ENCODE measurements at places on chromosomes 12 and 14.

- no peak for DNase-seq
Measured at GRCh38 chr14:105864651-105865265, 338.4 kb downstream of the TMEM121 start.

- no peak for DNase-seq
Measured at GRCh38 chr14:64706119-64706592, 1.9 kb downstream of the PLEKHG3 start.

DNA sequence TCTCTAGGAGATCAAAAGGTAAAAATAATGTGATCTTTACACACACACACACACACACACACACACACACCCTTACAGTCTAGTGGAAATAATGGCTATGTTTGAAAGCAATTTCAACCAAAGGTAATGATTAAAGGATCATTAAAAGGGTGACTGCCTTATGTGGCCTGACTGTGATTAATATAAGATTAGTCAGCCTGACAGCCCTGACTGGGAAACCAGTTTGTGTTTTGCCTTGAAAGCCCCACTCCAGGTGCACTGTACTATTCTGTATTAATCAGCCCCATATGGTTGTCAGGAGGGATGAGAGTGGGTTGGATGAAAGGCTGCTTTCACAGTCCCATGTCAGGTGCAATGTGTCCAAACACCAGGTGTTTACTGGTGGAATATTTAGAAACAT lies 10.5 kb downstream of the RASSF9 start:
- DNase-seq = no peak

GRCh38 chr14:32201816-32202490 lies at the start of gene RNU6-7:
RNU6-7 (plus strand) TSS chr14:32202045.
- no peak for DNase-seq

DNA sequence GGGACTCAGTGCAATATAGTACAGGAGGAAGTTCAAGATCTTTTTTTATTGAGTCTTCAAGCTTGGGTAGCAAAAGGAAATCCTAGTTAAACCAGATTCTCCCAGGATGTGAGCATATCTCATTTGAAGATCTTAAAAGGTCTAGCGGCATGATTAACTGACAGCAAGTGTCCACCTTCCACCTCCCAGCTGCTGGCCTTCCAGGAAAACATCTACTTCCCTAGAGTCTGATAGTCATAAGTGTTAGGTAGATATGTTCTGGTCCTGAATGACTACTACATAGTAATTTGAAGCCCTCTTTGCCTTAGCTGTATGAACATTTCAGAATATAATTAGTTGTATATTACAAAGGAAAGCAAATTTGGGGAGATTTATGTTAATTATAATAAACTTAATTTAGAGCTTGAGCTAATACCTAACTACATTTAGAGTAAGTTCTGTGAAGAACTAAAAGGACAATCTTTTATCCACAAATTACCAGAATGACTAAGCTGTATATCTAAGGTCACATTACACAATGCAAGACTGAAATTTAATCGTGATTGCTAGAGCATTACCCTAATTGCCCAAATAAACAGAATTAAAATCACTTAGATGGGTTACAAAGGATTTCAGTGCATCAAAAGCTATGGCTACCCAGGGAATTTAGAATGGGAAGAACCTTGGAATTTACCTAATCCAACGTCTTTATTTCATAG lies 9.9 kb downstream of the LGR5 start:
- no peak for DNase-seq

DNA sequence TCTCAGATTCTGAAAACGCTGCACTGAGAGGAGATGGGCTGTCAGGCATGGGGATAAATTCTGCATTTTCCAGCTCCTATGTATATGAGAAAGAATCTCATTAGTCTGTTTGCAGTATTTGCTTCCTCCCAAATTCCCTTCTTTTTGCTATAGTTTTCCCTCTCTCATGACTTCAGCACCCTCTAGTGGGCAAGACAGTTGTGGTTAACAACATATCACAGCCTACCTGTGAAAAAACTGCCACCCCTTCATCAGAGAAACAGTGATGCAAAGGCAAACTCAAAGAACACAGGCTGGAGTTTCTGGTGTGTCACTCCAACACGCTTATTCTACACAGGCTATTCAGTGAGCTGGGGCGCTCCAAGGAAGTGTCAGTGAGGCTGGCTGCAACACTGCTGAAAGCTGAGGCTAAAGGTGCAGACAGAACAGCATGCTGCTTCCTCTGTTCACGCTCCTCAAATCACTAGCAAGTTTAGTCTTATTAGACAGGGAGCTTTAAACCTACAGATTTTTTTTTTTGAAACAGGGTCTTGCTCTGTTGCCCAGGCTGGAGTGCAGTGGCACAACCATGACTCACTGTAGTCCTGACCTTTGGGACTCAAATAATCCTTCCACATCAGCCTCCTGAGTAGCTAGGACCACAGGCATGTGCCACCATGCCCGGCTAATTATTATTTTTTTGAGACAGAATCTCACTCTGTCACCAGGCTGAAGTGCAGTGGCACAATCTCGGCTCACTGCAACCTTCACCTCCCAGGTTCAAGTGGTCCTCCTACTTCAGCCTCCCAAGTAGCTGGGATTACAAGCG lies 19.3 kb downstream of the ZC2HC1C start:
- peak; percentile 63 for DNase-seq

- DNase-seq = peak; percentile 60
Measured at GRCh38 chr14:33444136-33444535, 505.5 kb downstream of the NPAS3 start.

- no peak for DNase-seq
Measured at GRCh38 chr14:101975231-101975630, 10.9 kb downstream of the DYNC1H1 start.

DNA sequence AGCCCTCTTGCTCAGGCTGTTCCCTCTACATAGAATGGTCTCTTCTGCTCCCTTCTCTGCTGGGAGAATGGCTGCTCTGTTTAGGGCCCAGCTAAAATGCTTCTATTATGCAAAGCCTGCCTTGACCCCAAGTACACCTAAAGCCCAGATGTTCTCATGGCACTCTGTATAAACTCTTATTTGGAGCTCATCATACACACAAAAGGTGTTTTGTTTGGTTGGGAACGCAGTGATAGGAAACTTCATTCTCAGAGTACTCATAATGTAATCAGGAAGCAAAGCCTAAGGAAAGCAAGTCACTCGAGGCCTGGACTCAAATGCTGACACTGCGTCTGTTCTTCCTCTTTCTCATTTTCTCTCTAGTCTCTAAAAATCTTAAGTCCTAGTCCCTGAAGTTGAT lies 38.2 kb upstream of the SYCP3 start:
- DNase-seq = peak; percentile 67
